ENCODE measurements at places on chromosomes 7 and 10. TPM values are rescaled to one million over a fixed set of nuclear protein-coding genes. Genes with fewer than 3 reads are reported as not detected.
A peak's percentile ranks its signal among the peaks of the same experiment; 100 is the strongest.

GRCh38 chr10:12344375-12345110 is 4.8 kb upstream of the CAMK1D start:
- DNase-seq, result no peak

DNA sequence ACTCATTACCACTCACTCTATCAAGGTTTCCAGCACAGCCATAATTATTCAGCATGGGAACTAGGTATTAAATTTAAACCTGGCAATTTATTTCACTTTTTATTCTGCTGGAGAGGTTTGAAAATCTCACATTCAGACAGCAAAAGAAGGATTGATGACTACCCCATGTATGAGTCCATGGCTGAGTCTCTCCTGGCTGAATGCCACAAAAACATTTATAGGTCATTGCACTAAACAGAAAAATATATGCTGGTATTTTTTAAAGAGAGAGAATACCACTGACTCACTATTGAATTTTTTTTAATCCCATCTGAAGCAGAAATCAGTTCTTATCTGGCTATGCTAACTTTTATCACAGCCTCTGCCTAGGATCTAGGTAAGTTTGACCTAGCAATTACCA is 336.3 kb downstream of the PPP1R3A start:
- DNase-seq, result no peak

GRCh38 chr10:97034958-97035769 is 150.6 kb downstream of the SLIT1 start:
- no peak for DNase-seq

DNA sequence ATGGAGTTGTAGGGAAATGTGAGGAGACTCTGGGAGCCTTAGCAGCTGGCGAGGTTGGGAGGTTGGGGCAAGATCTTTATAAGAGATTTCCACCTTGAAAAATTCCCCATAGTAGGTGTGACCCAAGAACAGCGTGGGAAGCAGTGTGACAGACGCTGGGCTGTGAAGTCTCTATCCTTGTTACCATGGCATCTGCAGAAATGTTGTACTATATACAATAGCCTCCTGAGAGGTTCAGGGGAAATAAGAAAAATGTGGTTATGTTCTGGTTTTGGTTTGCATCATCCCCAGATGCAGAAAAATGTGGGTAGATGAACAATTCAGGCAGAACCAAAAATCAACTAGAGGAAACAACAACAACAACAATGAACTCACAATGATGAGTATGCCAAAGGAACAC is 498.6 kb downstream of the SH2D4B start:
- no peak for DNase-seq

- no peak for DNase-seq
Observed at GRCh38 chr7:6203381-6203780, 69.0 kb downstream of the CYTH3 start.

The PKD2L1 gene
- not detected for total RNA-seq

- no peak for DNase-seq
Observed at GRCh38 chr7:151895631-151896031, 18.7 kb upstream of the PRKAG2 start.

DNA sequence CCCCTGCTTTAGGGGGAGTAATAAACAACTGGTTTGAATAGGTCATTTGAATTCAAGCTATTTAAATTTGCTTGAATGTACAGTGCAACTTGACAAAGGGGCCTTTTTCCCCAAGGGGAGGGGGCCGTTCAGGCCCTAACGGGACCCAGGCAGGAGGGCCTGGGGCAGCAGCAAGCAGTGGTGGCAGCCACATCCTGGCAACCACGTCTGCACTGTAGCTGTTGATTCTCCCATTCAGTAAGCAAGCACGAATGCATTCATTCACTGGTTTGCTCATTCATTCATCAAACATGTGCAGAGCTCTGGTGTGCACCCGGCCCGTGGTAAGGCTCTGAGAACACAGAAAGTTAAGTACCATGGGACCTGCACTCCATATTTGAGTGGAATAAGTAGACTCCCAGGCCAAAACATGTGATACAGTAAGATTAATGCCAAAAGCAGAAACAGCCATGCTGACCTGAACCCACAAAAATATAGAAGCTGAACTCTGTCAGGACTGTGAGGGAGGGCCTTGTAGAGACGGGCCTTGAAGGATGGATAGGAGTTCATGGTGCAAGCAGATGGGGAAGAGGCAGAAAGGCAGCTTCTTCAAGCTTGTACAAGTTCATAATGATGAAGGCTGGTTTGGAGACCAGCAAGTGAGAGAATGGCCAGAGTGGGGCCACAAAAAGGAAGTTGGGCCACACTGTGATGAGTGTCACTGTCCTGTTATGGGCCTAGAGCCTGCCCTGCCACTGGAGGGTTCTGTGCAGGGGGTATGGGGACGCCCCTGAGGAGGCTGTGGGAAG is 29.3 kb upstream of the C10orf53 start:
- no peak for DNase-seq

The MGAM2 gene
- 124 TPM for total RNA-seq

GRCh38 chr10:129095680-129096064 is 371.4 kb upstream of the MGMT start:
- DNase-seq, result no peak

GRCh38 chr7:155469311-155470185 is 11.6 kb downstream of the EN2 start:
- no peak for DNase-seq

GRCh38 chr7:143974459-143974858 is 19.8 kb downstream of the OR2F1 start:
- peak; percentile 23 for DNase-seq

- DNase-seq, result peak; percentile 86
Observed at GRCh38 chr10:69515699-69516259, 57.4 kb downstream of the NEUROG3 start.

GRCh38 chr7:150903606-150904005 is 51.3 kb downstream of the AOC1 start:
- DNase-seq, result peak; percentile 89

The CDNF gene
- total RNA-seq, result 2.4 TPM

DNA sequence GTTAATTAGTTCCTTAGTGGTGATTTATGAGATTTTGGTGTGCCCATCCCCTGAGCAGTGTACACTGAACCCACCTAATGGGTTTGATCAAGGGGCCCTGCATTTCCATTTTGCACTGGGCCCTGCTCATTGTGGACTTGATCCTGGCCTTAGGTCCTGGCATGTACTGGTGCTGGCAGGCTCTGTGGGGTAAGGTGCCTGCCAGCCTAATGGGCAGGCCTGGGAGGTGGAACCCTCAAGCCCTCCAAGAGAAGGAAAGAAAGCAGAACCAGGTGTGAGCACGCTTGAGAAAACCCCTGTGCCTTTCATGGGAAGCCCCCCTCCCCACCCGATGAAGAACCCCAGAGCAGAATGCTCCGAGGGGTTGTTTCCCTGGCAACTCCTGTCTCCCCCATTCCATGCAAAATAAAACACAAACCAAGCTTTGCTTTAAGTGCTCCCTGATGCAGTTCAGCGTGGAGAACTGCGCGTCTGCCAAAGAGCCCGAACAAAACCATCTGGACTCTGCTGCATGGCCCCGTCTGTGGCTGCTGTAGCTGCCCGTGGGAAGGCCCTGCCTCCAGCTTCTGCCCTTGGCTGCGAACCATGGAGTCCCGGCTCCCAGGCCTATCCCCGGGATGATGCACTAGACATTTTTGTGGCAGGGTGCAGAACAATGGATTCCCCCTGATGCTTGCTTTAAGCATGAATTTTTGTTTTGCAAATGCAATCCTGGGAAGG is 123.3 kb downstream of the PRPF18 start:
- DNase-seq, result no peak

The LRRN3 gene
- total RNA-seq, result not detected

The PDE1C gene
- total RNA-seq, result 34.0 TPM

DNA sequence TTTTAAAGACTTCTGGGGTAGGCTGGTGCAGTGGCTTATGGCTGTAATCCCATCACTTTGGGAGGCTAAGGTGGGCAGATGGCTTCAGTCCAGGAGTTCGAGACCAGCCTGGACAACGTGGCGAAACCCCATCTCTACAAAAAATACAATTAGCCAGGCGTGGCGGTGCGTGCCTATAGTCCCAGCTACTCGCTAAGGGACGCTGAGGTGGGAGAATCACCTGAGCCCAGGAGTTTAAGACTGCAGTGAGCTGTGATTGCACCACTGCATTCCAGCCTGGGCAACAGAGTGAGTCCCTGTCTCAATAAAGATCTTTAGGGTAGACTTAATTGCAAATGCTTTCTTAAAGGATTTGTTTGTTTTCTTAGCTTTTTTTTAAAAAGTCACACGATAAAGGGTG is 29.3 kb downstream of the PTPN12 start:
- DNase-seq, result no peak

DNA sequence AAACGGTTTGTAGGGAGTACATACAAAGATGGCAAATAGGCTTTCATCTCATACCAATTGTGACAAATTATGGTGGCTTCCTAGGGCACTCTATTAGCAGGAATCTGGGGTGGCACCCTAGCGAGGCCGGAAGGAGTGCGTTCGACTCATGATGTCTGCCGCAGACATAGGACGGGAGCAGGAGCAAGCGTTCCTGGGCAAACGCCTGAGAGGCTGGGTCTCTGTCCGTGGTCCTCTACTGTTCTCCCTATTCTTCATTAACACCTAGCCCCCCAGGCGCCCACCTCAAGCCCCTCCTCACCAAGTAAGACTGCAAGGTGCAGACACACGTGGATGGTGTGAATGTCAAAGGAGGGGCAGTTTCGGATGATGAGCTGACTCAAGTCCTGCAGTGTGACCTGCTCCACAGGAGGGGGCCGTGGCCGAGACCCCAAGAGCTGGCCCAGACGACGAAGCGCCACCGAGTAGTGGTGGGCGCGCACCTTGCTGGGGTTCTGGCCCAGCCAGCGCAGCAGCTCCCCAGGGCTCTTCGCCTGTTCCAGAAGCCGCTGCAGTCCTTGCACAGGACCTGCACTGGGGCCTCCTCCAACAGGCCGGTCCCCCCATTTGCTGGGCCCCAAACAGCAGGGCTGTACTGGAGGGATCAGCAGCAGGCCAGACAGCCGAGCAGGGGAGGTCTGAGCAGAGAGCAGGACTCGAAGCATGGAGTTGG is 1.3 kb downstream of the FASTK start:
- DNase-seq, result no peak

DNA sequence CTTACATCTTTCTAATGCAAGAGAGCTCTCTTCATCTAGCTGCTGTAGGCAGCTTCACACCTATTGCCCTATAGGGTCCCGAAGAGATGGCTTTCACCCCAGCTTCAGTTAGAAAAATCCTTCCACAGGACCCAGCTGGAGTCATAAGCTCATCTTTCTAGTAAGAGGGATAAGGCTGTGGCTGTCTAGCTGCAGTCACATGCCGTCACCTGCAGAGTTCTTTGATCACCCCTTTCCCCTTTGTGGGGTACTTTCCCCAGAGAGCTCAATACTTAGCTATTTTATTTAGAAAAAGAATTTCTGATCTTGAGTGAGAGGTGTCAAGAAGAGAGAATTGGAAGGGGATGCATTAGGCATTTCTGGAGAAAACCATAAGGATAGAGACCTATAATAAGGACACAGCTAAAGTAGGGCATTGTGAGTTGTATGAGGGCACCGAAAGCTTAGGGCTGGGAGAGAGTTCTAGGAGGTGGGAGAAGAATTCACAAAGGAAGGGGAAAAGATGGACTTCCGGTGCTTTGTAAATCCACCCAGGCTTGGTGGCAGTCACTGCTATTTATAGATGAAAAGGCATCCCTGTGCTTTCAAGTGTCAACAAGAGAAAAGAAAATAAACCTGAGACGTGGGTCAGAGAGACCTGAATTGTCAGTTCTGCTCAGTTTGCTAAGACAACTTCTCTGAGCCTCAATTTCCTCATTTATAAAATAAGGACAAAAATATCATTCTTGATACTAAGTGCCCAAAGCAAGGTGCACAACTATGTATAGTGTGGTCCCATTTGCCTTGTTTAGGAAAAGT is 11.1 kb upstream of the ST8SIA6 start:
- no peak for DNase-seq

DNA sequence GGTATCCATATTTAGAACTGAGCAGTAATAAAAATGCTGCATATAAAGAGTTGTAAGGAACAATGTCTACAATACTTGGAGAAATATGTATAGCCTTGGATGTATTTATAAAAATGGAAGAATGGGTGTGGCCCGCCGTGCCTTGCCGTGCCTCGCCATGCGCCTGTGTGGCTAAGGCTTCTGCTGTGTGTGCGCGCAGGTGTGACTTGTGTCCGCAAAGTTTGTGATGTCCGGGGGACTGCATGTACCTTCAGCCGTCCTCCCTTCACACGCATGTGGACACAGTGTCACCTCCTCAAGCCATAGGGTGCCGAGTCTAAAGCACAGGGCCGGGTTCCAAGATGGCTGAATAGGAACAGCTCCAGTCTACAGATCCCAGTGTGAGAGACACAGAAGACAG is 9.8 kb downstream of the SAMD9 start:
- no peak for DNase-seq

GRCh38 chr10:112914288-112914952 is 35.6 kb upstream of the TCF7L2 start:
- DNase-seq, result no peak

- no peak for DNase-seq
Observed at GRCh38 chr10:49664842-49665355, 14.6 kb upstream of the C10orf53 start.

The ZMIZ1 gene
- 20.3 TPM for total RNA-seq

All from Calu3 (cell line).